Stimulated activated CD8-positive, alpha-beta memory T cell treated with anti-CD3 and anti-CD28 coated beads, Interleukin-4, amount 100 ng/mL, for 4 hours (primary cell): ENCODE measurements at places on chromosomes 16 and 17.

- no peak for DNase-seq
These were observed 53.0 kb downstream of the RPA1 start for GRCh38 chr17:1882836-1883235.

- DNase-seq = no peak
These were observed 591.4 kb downstream of the TMEM114 start for GRCh38 chr16:7998789-7999453.

DNA sequence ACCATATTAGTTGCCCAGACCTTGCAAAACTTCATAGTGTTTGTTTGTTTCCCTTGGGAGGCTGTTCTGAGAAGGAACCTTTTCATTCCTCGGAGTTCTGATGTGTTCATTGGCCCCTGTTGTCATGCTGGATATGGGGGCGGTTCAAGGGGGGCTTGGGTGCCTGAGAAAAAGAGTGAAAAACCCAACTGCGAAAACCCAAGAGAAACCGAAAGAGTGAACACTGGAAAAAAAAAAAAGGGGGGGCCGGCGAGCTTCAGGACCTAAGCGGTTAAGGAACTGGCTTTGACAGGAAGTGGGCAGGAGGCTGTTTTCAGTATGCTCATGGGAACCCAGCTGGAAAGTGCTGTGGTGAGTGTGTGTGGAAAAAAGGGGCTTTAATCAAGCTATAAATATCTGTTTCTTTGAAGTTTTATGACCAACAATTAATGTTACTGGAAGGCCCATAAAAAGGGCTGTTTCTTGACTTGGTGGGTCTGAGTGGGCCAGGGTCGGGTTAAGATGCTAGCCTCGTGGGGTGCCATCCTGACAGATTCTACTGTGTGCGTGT, 510.7 kb downstream of the MAF start:
- DNase-seq = peak; percentile 30

DNA sequence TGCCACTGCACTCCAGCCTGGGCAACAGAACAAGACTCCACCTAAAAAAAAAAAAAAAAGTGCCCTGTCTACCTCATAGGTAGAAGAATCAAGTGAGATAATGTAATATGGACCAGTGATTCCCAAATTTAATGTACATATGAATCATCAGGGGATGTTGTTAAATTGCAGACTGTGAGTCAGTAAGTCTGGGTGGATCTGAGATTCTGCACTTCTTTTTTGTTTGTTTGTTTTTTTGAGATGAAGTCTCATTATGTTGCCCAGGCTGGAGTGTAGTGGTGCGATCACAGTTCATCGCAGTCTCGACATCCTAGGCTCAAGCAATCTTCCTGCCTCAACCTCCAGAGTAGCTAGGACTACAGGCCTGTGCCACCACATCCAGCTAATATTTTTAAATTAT, 31.6 kb downstream of the HOXB1 start:
- DNase-seq = no peak

DNA sequence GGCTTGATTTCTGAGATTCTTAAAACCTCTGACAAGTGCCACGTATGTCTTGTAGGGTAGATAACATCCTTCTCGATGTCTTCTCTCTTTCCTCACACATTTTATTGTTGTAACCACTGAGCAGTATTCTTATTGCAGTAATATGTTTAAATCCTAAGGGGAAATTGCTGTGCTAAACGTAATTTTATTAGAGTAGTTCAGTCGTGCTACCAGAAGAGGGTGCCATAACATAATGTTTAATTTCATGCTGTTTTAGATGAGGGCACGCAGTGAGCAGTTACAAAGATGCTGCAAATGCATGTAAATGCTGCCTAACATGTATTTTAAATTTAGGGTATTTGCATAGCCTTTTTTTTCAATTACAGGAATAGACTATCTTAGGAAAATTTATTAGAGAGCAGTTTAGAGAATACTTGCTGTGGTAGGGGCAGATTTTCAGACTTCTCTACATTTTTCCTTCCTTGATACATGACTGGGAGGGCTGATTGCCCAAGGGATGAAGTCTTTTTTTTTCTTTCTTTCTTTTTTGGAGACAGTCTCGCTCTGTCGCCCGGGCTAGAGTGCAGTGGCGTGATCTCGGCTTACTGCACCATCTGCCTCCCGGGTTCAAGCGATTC, 51.7 kb downstream of the GAN start:
- no peak for DNase-seq

- no peak for DNase-seq
These were observed 5.5 kb downstream of the DOK4 start for GRCh38 chr16:57480754-57481230.

- DNase-seq = no peak
These were observed 392.1 kb downstream of the SOX9 start for GRCh38 chr17:72512649-72513556.

DNA sequence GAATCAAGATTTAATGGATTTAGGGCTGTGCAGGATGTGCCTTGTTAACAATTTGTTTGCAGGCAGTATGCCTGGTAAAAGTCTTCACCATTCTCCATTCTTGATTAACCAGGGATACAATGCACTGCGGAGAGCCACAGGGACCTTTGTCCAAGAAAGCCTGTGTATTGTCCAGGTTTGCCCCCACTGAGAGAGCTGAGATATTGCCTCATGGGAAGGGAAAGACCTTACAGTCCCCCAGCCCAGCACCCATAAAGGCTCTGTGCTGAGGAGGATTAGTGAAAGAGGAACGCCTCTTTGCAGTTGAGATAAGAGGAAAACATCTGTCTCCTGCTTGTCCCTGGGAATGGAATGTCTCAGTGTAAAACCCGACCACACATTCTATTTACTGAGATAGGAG, 2169.6 kb downstream of the TP53TG3F start:
- DNase-seq = no peak

GRCh38 chr16:12651765-12652512, 151.7 kb downstream of the CPPED1 start:
- DNase-seq = no peak

DNA sequence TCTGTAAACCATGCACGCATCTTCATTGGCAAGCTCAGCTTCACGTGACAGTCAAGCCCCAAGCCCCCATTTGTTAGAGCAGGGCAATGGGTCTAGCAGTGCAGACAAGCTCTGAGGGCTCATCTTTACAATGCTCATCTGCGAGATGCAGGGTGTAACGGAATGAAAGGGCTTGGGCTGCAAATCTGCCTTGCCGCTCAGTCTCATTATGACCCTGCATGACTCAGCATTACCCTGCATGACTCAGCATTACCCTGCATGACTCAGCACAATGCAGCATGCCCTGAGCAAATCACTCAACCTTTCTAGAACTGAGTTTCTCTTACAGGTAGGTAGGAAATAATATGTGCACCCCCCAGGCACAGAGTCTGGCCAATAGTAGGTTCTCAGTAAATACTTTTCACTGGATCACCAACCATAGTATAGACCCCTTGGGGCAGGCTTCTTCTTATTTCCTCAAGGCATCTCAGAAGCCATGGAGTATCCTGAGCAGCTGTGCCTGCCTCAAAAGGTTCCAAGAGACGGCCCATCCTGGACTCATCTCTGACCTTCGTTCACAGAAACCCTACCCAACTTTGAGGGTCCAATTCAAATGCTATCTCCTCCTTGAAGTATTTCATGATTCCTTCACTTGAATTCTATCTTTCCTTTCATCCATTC, 391.3 kb upstream of the CDH5 start:
- no peak for DNase-seq

GRCh38 chr16:79317026-79317425, 283.5 kb downstream of the MAF start:
- no peak for DNase-seq

GRCh38 chr17:2883544-2884213, 87.4 kb downstream of the RAP1GAP2 start:
- DNase-seq = no peak

- no peak for DNase-seq
These were observed 7.5 kb upstream of the SMTNL2 start for GRCh38 chr17:4576729-4577322.

DNA sequence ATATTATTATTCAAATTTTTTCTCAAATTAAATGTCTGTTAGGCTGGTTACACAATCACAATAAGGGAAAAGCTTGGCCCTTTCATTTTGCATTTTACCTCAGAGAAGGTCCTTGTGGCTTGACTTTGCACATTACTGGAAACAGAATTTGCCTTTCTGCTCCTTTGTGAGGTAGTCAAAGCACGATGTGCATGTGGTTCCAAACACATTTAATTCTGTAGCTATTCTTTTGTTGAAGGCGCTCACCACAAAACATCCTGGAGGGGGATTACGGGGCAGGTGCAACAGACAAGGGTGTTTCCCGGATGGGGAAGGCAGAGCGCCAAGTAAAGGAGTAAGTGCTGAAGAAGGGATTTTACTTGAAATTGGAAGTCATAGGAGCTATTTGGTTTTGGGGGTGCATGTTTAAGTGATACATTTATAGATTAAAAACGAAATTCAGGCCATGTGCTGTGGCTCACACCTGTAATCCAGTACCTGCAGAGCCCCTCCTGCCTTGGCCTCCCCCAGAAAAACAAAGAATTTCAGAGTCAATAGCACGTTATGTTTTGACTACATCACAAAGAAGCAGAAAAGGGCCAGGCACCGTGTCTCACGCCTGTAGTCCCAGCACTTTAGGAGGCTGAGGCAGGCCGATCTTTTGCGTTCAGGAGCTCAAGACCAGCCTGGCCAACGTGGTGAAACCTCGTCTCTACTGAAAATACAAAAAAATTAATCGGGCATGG, 31.2 kb upstream of the TENT4B start:
- DNase-seq = no peak

DNA sequence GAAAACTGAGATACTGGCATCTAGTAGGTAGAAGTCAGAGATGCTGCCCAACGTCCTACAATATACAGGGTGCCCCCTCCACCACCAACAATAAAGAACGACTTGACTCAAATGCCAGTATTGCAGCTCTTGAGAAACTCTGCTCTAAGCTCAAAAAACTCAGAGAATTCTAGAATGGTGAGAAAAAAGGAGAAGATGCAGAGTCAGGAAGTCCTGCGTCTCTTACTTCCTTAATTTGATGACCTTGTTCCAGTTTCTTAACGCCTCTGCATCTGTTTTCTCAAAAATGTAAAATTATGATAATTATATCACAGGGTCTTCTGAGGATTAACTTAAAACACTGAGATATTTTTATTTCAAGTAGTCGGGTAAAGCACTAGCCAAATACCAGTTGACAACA, 1.7 kb upstream of the HSBP1 start:
- DNase-seq = no peak

GRCh38 chr16:10667239-10667638, 27.5 kb downstream of the TEKT5 start:
- DNase-seq = no peak

GRCh38 chr16:52439171-52439701, 107.7 kb downstream of the TOX3 start:
- DNase-seq = no peak

- DNase-seq = no peak
These were observed 271.4 kb upstream of the MAF start for GRCh38 chr16:79871906-79872305.

- DNase-seq = no peak
These were observed 379.6 kb upstream of the PSMD7 start for GRCh38 chr16:73916829-73917594.

- no peak for DNase-seq
These were observed 21.9 kb downstream of the PARN start for GRCh38 chr16:14608111-14608566.

DNA sequence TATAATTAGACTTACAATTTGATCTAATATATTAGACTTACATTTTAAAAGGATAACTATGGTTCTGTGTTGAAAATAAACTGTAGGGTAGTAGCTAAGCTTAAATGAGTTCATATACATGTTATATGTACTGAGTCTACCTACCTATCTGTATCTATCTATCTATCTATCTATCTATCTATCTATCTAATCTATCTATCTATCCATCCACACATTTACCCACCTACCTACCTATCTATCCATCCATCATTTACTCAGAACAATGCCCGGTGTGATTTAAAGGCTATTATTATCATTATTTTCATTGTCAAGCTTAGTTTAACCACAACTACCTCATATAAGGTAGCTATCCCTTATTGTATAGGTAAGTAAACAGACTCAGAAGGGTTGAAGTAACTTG, 7.0 kb downstream of the KRT10 start:
- no peak for DNase-seq

DNA sequence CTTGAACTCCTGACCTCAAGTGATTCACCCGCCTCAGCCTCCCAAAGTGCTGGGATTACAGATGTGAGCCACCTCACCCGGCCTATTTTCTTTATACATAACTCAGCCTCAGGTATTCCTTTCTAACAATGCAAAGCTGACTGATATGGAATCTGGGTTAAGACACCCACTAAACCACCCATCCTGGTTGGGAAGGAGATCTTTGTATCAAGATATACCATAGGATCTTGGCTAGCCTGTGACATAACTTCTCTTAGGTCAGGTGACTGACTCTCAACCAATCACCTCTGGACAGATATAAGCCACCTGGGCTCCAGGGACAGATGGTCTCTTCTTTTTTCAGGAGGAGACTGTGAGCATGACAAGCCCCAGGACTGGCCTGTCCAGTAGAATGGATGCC, 51.2 kb upstream of the NKD1 start:
- DNase-seq = no peak

DNA sequence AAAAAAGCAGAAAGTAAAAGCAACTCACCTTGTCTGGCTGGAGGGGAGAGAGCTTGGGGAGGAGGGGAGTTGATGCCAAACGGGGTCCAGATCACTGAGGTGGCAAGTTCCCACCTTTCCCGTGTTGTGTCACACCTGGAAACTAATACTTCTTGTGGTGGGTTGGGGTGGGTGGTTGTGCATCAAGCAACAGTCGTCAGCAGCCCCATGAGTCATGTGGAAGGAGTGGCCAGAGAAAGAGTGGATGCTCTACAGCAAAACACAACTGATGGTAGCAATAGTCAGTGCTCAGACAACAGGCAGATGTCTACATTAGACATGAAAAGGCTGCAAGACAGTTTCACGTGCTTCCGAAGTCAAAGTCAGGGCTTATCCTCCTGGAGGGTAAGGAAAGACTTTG, 35.4 kb downstream of the ARSG start:
- no peak for DNase-seq

GRCh38 chr17:4948931-4949320, 596 bp upstream of the PFN1 start:
- DNase-seq = no peak

GRCh38 chr16:71848622-71849021, 2.8 kb downstream of the ATXN1L start:
- DNase-seq = no peak

DNA sequence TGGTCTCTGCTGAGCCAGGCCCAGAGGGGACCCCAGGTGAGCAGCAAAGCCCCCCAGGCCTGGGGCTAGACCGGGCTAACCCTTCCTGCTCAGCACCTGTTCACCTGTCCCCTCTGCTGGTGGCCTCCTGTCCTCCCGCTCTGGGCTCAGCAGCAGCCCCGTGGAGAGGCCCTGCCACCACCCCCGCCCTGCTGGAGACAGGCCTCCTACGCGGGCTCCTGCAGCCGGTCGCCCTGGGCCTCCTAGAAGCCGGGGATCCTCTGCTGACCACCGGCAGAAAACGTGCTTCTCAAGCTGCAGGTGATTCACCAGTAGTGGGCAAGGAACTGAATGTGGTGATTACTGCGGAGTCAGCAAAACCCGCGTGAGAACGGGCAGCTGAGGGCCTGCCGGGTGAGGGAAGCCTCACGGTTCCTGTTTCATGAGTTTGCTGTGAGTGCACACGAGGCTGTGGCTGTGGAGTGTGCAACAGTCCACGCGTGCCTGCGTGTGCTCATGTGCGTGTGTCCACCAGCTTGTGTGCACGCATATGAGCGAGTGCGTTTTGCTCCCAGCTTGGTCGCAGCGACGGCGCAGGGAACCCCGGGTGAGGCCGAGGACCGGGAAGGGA, 792 bp downstream of the SECTM1 start:
- DNase-seq = no peak
